ENCODE measurements at places on chromosomes 3 and 15.
A peak's percentile ranks its signal among the peaks of the same experiment; 100 is the strongest.

DNA sequence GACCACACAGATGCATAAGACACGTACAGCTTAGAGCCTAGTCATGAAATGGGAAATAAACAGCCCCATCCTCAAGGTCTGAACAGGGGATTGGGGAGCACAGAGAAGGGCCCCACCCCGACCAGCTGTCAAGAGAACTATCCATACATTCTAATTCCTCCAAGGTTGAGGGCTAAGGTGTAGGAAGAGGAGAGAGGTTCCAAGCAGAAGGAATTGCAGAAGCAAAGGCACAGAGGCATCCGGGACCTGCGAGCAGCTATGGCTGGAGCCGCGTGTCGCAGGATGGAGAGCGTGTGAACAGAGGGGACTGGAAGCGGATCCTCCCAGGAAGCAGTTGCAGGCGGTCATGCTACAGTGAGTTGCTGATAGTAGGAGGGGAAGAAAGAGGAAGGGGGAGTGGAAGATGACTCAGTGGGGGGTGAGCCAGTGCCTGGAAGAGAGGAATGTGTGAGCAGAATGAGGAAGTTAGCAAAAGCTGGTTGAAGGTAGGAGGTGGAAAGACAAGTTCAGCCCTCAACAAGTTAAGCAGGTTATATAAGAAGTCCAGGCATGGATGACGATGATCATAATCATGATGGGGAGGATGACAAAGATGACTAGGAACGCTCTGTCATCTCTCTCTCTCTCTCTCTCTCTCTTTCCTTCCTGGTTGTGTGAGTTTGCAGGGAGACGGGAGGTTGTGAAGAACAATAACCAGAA lies 89.7 kb downstream of the LIPC start:
- DNase-seq, result peak; percentile 60

DNA sequence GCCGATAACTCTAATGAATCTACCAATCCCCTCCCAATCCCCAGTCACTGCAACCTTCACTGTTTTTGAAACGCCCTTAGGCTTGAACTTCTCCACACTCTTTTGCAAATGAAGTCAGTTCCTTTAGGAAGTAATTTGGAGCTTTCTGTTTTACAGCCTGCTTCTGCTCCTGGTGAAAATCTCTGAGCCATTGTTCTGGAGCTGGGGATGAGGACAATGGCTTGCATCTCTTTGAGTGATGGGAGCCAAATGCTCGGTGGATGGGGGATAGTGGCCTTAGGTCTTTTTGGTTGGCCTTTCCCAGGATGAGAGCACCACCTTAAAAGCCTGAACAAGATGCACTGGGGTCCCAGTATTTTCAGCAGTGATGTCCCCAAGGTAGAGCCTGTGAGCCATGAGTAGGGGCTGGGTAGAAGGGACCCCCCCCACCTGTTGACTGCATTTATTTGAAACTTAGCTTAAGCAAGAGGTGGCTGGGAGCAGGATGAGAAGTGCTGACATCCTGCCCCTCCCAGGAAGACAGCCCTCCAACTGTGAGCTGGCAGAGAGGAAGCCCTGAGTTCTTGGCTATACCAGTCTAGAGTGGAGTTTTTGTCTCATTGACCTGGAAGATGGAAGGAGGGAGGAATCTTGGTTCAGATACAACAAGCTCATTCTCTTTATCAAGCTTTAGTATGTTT lies 7.6 kb upstream of the MYO5C start:
- no peak for DNase-seq

- no peak for DNase-seq
Measured at GRCh38 chr3:152688313-152688712, 146.6 kb upstream of the P2RY1 start.

DNA sequence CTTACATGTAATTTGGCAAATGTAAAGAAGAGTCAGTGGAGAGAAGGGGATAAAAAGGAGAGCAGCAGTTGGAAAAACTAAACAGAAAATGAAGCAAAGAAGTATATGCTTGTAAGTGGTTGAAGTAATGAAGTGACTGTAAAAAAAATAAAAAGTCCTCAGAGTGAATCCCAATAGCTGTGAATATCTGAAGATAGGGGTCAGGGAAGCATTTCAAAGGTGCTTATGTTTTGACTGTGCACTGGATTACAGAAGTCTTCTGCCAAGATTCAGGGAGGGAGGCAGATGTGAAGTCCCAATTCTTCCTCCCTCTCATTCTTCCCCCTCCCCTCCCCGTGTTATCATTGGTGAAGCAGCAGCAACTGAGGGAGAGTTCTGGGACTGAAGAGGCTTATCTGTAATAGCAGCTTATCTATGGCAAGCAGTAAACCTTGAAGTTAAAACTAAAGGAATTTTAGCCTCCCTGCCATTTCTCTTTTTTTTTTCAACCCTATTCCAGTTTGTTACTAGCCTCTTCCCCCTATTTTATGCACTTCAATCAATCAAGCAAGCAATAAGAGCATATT lies 597.9 kb downstream of the IGSF11 start:
- DNase-seq, result no peak

DNA sequence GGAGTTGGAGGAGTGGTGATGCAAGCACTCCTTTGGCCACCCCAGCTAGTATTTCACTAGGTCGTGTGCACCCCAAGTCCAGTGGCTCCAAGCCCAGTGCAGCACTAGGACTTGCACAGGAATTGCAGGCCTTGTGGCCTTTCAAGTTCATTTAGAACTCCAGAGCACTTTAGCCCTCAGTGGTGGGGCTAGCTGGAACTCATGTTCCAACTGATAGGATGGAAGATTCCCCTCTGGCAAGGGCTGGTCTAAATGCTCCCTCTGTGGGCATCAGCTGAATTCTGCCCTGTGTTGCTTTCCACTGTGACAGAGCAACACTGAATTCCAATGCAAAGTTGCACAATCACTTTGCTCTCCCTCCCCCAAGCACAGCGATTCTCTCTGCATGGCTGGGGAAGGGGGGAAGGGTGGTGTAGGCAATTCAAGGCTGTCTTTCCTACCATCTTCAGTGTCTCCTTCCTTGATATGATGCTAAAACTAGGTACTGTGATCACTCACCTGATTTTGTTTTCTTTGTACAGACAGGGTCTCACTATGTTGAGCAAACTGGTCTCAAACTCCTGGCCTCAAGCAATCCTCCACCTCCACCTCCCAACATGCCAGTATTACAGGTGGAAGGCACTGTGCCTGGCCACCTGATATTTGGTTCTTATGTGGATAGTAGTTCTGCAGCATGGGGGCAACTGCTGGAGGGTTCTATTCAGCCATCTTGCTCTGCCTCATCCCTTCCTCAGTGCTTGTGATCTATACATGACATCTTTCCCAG lies 10.3 kb downstream of the USF3 start:
- peak; percentile 15 for DNase-seq

DNA sequence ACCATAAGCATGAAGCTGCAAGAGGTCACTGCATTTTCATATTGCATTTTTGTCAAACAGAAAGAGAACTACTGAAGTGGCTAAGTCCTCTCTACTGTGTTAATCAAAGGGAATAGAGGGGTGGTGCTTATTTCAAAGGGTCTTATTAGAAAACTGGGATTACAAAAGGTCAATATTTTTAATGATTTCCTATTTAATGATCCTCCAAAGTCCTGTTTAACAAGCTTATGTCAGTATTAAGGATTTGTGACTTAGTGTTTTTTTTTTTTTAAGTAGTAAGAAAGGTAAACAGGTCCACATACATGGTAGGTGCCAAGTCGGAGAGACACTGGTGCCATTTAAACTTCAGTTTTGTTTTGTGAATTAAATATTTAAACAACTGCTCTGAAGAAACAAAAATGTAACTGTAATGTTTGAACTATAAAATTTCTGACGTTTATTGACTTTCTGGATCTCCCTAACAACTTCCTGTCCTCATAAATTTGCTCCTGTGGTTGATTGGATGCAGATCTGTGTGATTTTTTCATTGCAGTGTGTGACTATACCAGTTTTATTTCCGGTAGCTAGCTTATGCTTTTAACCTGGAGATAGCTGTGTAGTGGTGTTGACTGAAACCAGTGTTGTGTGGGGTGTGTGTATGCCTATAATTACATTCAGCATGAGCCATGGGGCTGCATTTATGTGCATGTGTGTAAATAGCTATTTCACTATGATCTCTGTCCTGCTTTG lies 8.6 kb upstream of the CACNA1D start:
- DNase-seq, result no peak

DNA sequence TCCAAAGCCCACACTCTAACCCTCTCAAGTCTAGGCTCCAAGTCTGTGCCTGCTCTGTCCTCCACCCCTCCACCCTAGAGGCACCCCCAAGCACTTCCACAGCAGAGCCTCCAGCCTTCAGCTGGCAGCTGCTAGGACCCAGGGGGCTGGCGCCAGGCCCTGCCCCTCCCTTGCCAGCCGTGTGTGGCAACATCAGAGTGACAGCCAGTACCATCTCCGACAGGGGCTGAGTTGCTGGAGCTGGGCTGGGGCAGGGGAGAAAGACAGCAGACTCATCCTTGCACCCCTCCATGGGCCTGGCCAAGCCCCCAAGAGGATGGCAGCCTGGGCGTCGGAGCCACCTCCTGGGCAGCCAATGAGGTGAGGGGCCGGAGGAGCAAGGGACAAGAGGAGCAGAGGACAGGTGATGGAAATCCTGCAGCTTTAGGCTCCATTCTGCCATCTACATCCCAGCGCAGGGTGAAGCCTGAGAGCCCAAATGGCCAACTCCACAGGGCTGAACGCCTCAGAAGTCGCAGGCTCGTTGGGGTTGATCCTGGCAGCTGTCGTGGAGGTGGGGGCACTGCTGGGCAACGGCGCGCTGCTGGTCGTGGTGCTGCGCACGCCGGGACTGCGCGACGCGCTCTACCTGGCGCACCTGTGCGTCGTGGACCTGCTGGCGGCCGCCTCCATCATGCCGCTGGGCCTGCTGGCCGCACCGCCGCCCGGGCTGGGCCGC lies at the start of gene GPR62:
Gene GPR62 (plus strand): TSS at position 207 of the 718 bp plus-strand sequence. CDS start 272 bp downstream, at position 479.
- no peak for DNase-seq

DNA sequence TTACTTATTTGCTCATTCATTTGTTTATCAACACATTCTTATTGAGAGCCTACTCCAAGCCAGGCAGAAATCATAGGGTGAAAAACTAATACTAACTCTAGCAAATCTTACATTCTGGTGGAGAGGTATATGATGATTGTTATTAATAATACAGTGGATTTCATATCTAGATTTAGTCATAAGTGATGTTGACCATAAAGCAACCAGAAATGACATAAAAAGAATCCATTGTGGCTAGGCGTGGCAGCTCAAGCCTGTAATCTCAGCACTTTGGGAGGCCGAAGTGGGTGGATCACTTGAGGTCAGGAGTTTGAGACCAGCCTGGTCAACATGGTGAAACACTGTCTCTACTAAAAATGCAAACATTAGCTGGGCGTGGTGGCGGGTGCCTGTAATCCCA lies 26.2 kb upstream of the IL20RB start:
- no peak for DNase-seq

GRCh38 chr15:59160880-59161593 lies 45.6 kb upstream of the LDHAL6B start:
- DNase-seq, result peak; percentile 29

GRCh38 chr3:37320276-37320675 lies 145.9 kb upstream of the LRRFIP2 start:
- no peak for DNase-seq

GRCh38 chr15:95087253-95087609 lies 855.9 kb downstream of the MCTP2 start:
- DNase-seq, result no peak

- DNase-seq, result no peak
Measured at GRCh38 chr3:71153713-71154112, 429.8 kb downstream of the FOXP1 start.

- no peak for DNase-seq
Measured at GRCh38 chr3:18425641-18426257, 610 bp upstream of the SATB1 start.

Data from AG08396 (cell line).